Karpas-422 (cell line): ENCODE measurements at places on chromosomes 7 and 10. TPM values are rescaled to one million over a fixed set of nuclear protein-coding genes. Genes with fewer than 3 reads are reported as not detected.

THSD7A gene
- total RNA-seq: 0.29 TPM in 1 of 2 replicates, not detected in the other

TRIL gene
- not detected in 2 replicates for total RNA-seq

ABCB1 gene
- total RNA-seq: not detected in 2 replicates

CYP2E1 gene
- 0.61 TPM in 1 of 2 replicates, not detected in the other for total RNA-seq

SDK1 gene
- total RNA-seq: not detected in 2 replicates

PHKG1 gene
- 0.22 and 2.8 TPM in 2 replicates for total RNA-seq

SH2D4B gene
- total RNA-seq: 0.07 TPM in 1 of 2 replicates, not detected in the other

TFEC gene
- not detected in 2 replicates for total RNA-seq
